ENCODE measurements at places on chromosomes 1 and 21.

DNA sequence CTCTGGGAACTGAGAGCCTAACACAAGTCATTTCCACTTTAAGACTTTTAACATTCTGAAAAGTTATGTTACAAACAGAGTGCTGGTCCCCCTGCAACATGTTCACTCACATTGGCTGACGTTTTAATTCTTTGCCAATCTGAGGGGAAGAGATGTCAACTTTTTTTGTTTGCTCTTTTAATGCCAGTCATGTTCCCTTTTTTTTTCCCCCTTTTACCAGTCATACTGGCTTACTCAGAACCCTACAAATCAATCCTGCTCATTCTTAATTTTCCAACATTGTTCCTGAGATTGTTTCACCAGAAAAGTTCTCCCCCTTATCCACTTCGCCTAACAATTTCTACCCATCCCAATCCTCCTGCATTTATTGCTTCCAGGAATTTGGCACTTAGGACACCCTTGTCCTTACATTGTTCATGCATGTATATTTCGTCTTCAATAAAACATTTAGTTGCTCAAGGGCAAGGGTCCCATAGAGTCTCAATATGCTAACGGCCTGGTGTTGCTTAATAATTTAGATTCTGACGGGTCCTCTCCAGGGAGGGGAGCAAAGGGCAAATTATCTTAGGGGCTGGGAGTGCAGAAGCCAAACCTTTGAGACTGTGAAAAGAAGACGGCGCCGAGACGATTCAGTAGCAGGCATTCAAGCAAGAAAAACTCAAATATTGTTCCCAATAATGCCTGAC is 624 bp upstream of the CR1L start:
- no peak for DNase-seq

DNA sequence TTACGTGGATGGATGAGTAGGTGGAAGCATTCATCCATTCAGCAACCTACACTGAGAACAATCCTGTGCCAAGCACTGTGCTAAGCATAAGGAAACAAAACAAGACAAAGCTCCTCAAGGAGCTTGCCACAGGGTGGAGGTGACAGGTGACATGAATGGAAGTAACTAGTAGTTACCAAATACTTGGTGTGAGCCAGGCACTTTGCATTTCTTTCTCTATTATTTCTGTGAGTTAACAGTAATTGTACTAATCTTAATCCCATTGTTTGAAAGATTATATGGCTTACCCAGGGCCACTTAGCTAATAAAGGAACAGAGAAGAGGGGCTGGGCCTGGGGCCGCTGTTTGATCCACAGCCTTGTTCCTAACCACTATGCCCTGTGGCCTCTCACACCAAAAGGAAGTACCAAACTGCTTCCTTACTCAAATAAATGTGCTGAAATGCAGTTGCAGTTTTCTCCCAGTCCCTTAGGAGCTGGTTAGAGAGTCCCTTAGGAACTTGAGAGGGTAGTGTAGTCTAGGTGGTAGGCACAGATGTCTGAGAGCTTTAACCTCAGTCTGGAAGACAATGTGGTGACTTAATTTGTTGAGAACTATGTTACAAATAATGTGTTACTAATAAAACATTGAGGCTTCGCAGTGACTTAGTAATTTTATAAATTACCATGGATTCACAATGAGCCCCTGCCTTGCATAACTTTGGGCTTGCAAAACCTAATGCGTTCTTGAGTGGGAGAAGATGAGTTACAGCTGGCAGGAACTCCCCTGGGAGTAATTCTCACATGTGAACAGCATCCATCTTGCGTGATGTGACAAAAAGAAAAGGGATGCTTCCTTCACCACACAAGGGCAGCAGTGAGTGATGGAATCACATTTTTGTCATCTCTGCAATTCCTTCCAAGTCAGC is 69.8 kb downstream of the MPZL1 start:
- DNase-seq = no peak

GRCh38 chr21:42993051-42993712 is 18.8 kb downstream of the PKNOX1 start:
- no peak for DNase-seq

- DNase-seq = no peak
These were observed 92.3 kb downstream of the PGBD5 start for GRCh38 chr1:230333590-230334446.

- DNase-seq = no peak
These were observed 7.8 kb downstream of the DIPK1A start for GRCh38 chr1:92953491-92953890.

GRCh38 chr21:27424601-27425000 is 457.7 kb upstream of the ADAMTS5 start:
- DNase-seq = no peak

DNA sequence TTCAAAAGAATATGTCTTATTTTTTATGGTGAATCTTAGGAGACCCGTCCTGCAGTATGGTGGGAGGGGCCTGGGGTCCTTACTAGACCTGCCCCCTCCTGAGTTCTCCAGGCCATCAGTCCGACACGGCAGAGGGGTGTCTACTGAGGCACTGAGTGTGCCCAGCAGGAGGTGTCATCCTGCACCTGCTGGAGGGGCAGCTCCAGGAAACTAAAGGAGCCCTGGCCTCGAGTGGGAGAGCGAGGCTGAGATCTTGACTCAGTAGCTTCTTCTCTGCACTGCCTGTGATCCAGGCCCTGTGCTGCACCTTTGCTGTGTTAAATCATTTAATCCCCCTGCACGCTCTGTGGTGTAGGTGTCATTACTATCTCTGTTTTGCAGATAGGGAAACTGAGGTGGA is 587.7 kb downstream of the PTPRU start:
- DNase-seq = no peak

- no peak for DNase-seq
These were observed 12.0 kb downstream of the SYT2 start for GRCh38 chr1:202698276-202698675.

DNA sequence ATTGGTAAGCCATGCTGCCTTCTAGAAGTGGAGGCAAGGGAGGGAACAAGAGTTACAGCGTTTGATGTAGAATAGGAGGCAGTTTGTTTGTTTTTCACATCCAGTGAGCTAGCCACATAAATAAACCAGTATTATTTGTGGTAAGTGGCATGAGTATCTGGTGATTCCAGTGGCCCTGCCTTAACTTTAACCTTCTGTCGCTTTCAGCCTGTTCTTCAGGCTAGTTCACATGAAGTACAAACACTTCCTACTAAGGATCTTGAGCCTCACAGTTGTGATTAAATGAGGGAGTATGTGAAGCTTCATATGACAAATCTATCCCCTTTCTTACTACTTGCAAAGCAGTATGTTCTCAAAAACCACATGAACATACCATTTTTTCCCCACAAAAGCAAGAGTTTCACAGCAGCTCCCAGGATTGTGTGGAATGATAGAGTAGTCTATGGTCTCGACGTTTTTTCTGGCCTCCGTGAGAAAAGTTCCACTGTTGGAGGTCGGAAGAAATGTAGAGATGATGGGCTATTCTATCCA is 59.5 kb downstream of the PHACTR4 start:
- no peak for DNase-seq

- DNase-seq = no peak
These were observed 4.7 kb upstream of the PCSK9 start for GRCh38 chr1:55034476-55035133.

DNA sequence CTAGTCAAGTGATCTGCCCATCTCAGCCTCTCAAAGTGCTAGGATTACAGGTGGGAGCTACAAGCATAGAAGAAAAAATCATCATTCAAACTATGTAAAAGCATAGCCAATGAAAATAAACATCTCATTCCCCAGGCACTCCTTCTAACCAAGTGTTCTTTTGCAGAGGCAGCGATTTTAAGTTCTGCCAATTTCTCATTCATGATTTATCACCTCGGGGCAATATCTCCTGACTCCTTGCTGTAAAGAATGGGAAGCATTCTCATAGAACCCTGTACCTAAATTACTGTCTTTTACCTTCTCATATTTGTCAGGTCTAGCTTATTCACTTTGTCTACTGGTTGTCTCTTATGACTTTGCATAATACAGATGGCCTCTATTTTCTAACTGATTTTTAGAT is 32.5 kb upstream of the IVNS1ABP start:
- DNase-seq = no peak

DNA sequence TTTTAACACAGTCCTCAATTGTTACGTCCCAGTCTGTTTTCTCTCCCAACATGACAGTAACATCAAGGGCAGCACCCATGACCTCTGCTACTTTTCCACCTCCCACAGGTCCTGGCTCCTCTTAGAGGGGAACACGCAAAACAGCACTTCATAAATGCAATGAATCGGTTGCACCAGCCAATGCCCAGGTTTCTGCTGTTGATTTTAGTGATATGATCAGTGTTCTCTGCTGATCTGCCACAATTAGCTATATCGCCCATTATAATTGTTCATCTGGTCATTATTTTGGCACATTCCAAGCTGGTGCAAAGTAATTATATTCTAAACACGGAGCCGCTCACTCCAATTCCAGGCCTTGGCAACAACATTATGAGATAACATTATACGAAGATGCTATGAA is 184.5 kb downstream of the KCNH1 start:
- DNase-seq = no peak

- no peak for DNase-seq
These were observed 24.9 kb downstream of the SOAT1 start for GRCh38 chr1:179318491-179318890.

GRCh38 chr21:39180429-39181019 is 2.7 kb downstream of the PSMG1 start:
- no peak for DNase-seq

DNA sequence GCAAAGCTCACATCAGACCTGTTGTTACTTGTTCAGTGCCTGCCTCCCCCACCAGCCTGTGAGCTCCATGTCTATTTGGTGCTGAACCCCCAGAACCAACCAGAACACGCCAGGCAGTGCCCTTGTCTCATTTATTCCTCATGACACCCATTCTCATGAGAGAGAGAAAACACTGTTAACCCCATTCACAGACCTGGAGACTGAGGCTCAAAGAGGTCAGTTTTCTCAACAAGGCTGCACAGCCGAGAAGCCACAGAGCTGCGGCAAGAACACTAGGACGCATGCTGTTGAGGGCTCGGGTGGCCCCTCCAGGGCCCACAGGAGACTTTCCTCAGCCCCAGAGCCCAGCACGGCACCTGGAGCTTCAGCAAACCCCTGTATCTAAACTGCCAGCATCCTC is 13.1 kb downstream of the KCNN3 start:
- no peak for DNase-seq

GRCh38 chr1:178593515-178593914 is 80.6 kb downstream of the TEX35 start:
- DNase-seq = no peak

DNA sequence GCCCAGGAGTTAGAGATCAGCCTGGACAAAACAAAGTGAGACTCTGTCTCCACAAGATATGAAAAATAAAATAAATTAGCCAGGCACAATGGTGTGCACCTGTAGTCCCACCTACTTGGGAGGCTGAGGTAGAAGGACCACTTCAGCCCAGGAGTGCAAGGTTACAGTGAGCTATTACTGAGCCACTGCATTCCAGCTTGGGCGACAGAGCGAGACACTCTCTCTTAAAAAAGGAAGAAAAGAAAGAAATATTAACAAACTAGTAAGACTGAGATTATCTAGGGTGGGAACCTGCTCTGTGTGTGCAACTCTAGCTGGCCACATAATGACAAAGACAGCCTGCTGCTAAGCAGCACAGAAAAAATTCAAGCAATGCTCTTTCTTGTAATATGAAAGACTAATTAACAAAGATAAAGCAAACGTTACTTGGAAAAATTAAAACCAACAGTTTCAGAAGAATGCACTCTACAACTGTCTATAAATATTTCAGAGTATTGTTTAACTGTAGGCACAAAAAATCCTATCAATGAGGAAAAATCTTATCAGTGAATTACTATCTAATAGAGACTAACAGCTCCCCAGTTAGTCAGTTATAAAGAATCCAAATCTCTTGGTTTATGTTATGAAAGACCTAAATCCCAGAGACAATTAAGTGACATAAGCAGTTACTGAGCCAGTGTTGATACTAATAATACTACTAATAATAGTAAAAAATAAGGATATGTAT is 74.5 kb downstream of the ENAH start:
- no peak for DNase-seq

GRCh38 chr1:180917306-180918065 is 4.8 kb downstream of the KIAA1614 start:
- DNase-seq = no peak

Measured in activated T-helper 1 cell treated with Interleukin-2 at 50 U/mL for 16 hours (primary cell).